ENCODE measurements at places on chromosomes 11 and 22. TPM values are rescaled to one million over a fixed set of nuclear protein-coding genes. Genes with fewer than 3 reads are reported as not detected.

Gene PAK1
- 60.6 TPM for polyA plus RNA-seq

Gene CLDN5
- 111 TPM for polyA plus RNA-seq

Gene MAP6
- polyA plus RNA-seq: 8.3 TPM

DNA sequence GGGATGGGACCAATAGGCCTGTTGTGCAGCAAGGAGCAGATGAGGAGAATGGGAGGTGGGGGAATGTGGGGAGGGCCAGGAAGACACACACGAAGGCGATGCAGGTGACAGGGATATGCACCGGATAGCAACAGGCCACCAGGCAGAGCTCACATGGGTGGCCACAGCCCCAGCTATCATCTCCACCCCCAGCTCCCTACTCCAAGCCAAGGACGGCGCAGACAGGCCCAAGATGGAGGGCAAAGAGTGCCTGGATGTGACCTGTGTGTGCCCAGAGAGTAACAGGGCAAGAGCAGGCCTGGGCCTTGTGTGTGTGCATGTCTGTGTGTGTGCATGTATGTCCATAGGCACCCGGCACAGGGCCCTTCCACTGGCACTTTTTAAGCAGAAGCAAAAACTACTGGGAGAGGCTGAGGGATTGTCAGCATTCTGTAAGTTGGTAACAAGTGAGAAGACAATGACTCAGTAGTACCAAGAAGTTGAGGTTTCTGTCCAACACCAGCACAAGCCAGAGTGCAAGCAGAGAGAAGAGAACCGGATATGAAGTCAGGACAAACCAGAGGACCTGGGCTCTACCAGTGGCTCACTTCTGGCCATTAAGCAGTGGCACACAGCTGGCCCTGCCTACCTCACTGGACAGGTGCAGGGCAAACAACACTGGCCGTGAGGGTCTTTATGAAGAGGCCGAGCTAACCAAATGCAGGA, 36.4 kb downstream of the NRXN2 start:
- DNase-seq: no peak

DNA sequence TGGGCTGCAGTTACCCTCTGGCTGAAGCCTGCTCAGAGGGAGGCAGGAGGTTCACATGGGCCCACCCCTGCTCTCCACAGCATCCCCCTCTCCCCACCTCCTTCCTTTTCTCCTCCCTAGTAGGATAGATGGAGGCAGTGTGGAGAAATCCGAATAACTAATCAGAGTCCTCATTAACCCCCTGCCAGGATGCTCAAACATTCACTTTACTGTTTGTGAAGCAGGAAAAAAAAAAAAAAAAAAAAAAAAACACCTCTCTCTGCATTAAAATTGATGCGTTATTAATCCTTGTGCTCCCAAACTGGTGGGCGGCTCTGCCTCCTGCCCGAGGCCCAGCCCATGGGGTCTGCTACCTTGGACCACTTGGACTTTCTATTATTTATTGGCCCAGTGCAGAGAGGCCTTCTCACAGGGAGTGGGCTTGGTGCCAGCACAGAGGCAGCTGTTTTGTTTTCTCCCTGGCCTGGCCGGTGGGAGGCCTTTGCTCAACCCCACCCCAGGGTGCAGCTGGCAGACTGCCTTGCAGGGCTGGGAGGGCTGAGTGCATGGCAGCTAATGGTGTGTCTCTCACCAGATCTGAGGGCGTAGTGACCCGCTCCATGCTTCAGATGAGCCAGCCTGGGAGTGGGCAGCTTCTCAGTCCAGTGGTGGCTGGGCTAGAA, 150.7 kb downstream of the PKNOX2 start:
- DNase-seq: no peak

Data from right lung (tissue), 10 donors.